Nephron progenitor cell (in vitro differentiated cells): ENCODE measurements at places on chromosomes 3 and 15.

GRCh38 chr15:77418966-77419835 lies 703 bp downstream of the PEAK1 start:
- H3K36me3 ChIP-seq = no peaks in the 10 kb centered on the region
- H3K4me3 ChIP-seq = peak overlapping the region; percentile 97
- peaks cover 9% of the 10 kb centered on the region for H3K27me3 ChIP-seq
- H3K4me1 ChIP-seq = peaks cover 49% of the 10 kb centered on the region

DNA sequence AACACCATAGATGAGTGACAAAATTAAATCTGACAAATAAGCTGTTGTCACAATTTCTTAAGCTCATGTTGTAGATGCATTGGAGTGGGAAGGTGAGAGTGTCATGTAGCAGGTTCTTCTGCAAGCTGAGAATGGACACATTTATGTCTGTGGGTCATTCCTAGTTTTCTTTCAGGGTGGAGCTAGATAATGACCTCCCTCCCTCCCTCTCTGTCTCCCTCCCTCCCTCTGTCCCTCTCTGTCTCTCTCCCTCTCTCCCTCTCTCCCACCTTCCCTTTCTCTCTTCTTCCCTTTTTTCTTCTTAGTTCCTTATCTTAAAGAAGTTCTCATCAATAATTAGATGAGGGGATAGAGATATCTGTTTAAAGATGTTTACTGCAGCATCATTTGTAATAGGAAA lies 36.0 kb downstream of the PXYLP1 start:
- peaks cover 38% of the 10 kb centered on the region for H3K4me1 ChIP-seq
- H3K27ac ChIP-seq = no peak overlapping the region
- no peak overlapping the region for H3K4me3 ChIP-seq
- peaks cover 23% of the 10 kb centered on the region for H3K36me3 ChIP-seq
- DNase-seq = no peak

DNA sequence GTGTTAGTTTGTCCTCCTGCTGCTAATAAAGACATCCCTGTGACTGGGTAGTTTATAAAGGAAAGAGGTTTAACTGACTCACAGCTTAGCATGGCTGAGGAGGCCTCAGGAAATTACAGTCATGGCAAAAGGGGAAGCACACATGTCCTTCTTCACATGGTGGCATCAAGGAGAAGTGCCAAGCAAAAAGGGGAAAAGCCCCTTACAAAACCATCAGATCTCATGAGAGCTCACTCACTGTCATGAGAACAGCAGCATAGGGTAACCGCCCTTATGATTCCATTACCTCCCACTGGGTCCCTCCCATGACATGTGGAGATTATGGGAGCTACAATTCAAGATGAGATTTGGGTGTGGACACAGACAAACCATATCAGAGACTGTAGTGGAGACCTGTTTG lies 27.0 kb downstream of the TM2D3 start:
- peaks cover 27% of the 10 kb centered on the region for H3K4me1 ChIP-seq
- H3K27ac ChIP-seq = no peak overlapping the region
- H3K27me3 ChIP-seq = no peaks in the 10 kb centered on the region
- H3K4me3 ChIP-seq = no peak overlapping the region
- no peak for DNase-seq

DNA sequence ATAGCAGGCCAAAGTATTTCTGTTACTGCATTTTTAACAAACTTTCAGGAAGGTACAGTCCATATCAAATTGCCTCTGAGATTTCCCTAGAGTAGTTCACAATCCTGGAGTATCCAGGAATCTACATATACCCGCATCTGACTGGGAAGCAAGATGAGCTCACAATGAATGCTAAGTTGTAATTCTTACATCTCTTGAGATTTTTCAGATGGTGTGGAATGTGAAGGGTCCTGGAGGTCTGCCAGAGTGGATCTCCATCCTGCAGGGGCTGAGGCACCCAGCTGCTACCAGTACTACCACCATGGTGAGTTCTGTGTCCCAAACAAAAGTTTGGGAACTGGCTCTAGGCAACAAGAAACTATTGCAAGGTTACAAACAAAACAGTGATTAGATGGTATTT lies 156.7 kb upstream of the CCDC54 start:
- peaks cover under 1% of the 10 kb centered on the region for H3K36me3 ChIP-seq
- peaks cover 12% of the 10 kb centered on the region for H3K4me1 ChIP-seq
- H3K4me3 ChIP-seq = no peak overlapping the region
- no peak overlapping the region for H3K27ac ChIP-seq
- peaks cover 8% of the 10 kb centered on the region for H3K27me3 ChIP-seq
- no peak for DNase-seq

GRCh38 chr15:37595426-37595970 lies 338.9 kb upstream of the TMCO5A start:
- H3K4me3 ChIP-seq = no peak overlapping the region
- no peak for DNase-seq
- no peaks in the 10 kb centered on the region for H3K27me3 ChIP-seq
- H3K36me3 ChIP-seq = no peaks in the 10 kb centered on the region
- peaks cover 52% of the 10 kb centered on the region for H3K4me1 ChIP-seq
- H3K27ac ChIP-seq = no peak overlapping the region

GRCh38 chr3:168134931-168135330 lies 39.2 kb upstream of the GOLIM4 start:
- DNase-seq = no peak
- no peak overlapping the region for H3K4me3 ChIP-seq
- H3K27ac ChIP-seq = no peak overlapping the region
- no peaks in the 10 kb centered on the region for H3K4me1 ChIP-seq

GRCh38 chr3:8979262-8979661 lies 16.0 kb upstream of the RAD18 start:
- DNase-seq = no peak
- H3K4me1 ChIP-seq = peaks cover 53% of the 10 kb centered on the region
- no peak overlapping the region for H3K4me3 ChIP-seq
- no peaks in the 10 kb centered on the region for H3K36me3 ChIP-seq
- peaks cover 24% of the 10 kb centered on the region for H3K27me3 ChIP-seq

DNA sequence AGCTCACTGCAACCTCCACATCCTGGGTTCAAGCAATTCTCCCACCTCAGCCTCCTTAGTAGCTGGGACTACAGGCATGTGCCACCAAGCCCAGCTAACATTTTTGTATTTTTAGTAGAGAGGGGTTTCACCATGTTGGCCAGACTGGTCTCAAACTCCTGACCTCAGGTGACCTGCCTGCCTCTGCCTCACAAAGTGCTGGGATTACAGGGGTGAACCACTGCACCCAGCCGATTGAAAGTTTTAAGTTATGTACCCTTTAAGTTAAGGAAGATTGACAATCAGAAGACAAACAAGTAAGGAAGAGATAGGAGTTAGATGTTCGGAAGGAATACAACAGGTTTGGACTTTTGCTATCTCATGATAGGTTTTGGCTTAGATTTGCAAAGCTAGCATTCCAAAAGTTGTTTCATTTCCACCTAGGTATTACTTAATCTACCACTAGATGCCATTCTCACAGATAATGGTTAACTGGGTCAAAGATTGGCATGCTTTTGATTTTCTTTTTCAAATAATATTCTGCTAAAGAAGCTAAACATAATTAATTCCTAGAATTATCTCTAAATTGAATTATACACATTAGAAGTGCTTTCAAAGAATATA lies 35.0 kb downstream of the GATM start:
- no peaks in the 10 kb centered on the region for H3K4me1 ChIP-seq
- DNase-seq = no peak
- no peak overlapping the region for H3K27ac ChIP-seq
- H3K4me3 ChIP-seq = no peak overlapping the region

GRCh38 chr15:83282776-83283137 lies 1.7 kb downstream of the BNC1 start:
- peaks cover 27% of the 10 kb centered on the region for H3K4me1 ChIP-seq
- H3K27me3 ChIP-seq = peaks cover 64% of the 10 kb centered on the region
- no peak overlapping the region for H3K27ac ChIP-seq
- H3K36me3 ChIP-seq = no peaks in the 10 kb centered on the region
- peak overlapping the region; percentile 85 for H3K4me3 ChIP-seq

DNA sequence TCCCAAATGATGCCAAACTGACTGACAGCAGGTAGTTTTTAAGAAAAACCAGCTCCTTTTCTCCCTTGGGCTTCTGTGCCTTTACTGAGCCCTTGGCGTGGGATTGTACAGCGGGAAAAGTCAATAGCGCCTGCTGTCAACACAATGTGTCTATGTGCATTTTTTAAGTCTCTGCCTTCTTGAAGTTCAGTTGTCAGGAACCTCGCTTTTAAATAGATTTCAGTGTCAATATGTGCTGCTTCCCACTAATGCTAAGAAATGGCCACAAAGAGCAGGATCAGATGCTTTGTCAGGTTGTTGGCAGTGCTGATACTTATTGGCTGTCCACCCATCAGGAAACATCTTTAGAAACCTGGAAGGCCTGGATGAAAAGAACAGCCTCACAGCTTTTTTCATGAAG lies 424.4 kb downstream of the C3orf38 start:
- peaks cover 3% of the 10 kb centered on the region for H3K36me3 ChIP-seq
- H3K4me3 ChIP-seq = no peak overlapping the region

DNA sequence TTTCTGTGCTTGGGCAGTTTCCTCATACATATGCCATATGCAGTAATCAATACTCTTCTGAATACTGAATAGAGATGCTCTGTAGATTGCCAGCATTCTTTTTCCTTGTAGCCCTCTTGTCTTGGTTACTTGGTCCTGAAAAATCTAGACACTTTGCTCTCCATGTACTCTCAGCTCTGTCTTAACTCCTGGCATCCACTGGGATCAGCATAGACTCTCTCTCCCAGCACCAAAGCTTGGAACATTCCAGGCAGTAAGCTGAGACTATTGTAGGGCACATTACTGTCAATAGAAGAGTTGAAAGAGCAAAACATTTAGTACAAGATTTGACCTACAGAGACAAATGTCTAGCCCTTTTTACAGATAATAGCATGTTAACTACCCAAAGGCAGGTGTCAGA lies 1100.3 kb downstream of the TBL1XR1 start:
- H3K27ac ChIP-seq = no peak overlapping the region
- no peak for DNase-seq
- H3K27me3 ChIP-seq = no peaks in the 10 kb centered on the region

DNA sequence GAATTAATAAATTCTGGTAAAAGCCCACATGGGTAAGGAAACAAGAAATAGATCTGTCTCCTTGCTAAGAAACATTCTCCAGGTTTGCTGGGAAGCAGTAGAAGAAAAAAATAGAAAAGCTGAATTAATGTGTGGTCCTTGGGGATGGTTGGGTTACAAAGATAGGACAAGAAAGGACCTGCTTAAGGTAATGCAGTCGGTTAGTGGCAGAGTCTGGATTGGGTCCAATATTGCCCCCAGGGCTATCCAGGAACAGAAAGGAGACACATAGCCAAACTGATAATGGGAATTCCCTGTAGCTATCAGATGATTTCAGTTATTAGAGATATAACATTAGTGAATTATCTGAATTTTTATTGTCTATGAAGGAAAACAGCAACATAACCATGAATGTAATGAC lies 584.3 kb downstream of the ROBO1 start:
- no peaks in the 10 kb centered on the region for H3K27me3 ChIP-seq
- DNase-seq = no peak
- H3K27ac ChIP-seq = no peak overlapping the region
- no peaks in the 10 kb centered on the region for H3K36me3 ChIP-seq
- peaks cover 33% of the 10 kb centered on the region for H3K4me1 ChIP-seq

- no peak overlapping the region for H3K4me3 ChIP-seq
- H3K36me3 ChIP-seq = peaks cover 13% of the 10 kb centered on the region
- DNase-seq = no peak
Measured at GRCh38 chr15:97141871-97142270, 811.4 kb downstream of the NR2F2 start.

DNA sequence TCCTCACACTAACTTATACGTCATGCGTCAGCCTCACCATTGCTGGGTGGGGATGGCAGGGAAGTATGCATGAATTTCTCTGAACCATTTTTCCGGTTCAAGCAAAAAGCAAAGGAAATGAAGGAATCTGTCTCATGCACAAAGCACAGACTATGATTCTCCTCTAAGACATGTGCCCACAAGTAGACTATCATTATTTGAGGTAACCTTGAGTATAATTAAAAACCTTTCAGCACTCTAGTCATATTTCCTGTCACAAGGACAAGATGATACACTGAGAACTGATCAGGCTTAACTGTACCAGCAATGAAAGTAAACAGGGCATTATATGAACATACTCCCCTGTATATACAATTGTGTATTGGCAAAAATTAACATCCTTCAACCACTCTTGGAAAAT lies 56.7 kb upstream of the TSC22D2 start:
- H3K4me1 ChIP-seq = peaks cover 48% of the 10 kb centered on the region
- no peaks in the 10 kb centered on the region for H3K36me3 ChIP-seq
- H3K27me3 ChIP-seq = no peaks in the 10 kb centered on the region
- DNase-seq = no peak
- no peak overlapping the region for H3K27ac ChIP-seq

GRCh38 chr15:60932051-60932915 lies 296.8 kb downstream of the RORA start:
- H3K27ac ChIP-seq = no peak overlapping the region
- no peak overlapping the region for H3K4me3 ChIP-seq
- H3K27me3 ChIP-seq = no peaks in the 10 kb centered on the region

GRCh38 chr3:45164056-45164455 lies 17.9 kb upstream of the CDCP1 start:
- H3K4me1 ChIP-seq = peaks cover 33% of the 10 kb centered on the region
- H3K4me3 ChIP-seq = no peak overlapping the region
- H3K27ac ChIP-seq = no peak overlapping the region
- DNase-seq = no peak

DNA sequence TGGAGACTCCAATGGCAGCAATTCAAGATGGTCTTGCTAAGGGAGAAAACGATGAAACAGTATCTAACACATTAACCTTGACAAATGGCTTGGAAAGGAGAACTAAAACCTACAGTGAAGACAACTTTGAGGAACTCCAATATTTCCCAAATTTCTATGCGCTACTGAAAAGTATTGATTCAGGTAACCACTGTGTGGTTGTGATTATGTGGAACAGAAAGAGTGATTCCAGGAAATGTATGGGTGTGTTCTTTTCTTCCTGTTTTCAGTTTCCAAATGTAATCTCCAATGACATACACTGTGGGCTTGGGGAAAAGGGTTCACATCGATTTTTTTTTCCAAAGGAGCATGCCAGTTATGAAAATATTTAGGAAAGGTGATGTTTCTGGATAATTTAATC lies 10.9 kb downstream of the SCG3 start:
- peaks cover 7% of the 10 kb centered on the region for H3K4me1 ChIP-seq
- peaks cover 15% of the 10 kb centered on the region for H3K27me3 ChIP-seq
- DNase-seq = no peak
- no peak overlapping the region for H3K4me3 ChIP-seq

GRCh38 chr3:185021256-185021655 lies 131.6 kb downstream of the C3orf70 start:
- H3K36me3 ChIP-seq = peaks cover 83% of the 10 kb centered on the region
- H3K27me3 ChIP-seq = no peaks in the 10 kb centered on the region
- DNase-seq = no peak
- no peaks in the 10 kb centered on the region for H3K4me1 ChIP-seq
- H3K27ac ChIP-seq = no peak overlapping the region
